Fibroblast of lung (primary cell): ENCODE measurements at places on chromosomes 6 and 20. TPM values are rescaled to one million over a fixed set of nuclear protein-coding genes. Genes with fewer than 3 reads are reported as not detected.

The TSBP1 gene
- total RNA-seq: under 0.01 TPM in 1 of 2 replicates, not detected in the other

The BPI gene
- not detected in 2 replicates for total RNA-seq

The CTSZ gene
- 128 and 250 TPM in 2 replicates for total RNA-seq

The LY6G6C gene
- total RNA-seq: not detected in 2 replicates

The PIM1 gene
- total RNA-seq: 22.8 and 25.7 TPM in 2 replicates

The RAB32 gene
- 114 and 131 TPM in 2 replicates for total RNA-seq

The RTN4IP1 gene
- total RNA-seq: 5.9 and 8.4 TPM in 2 replicates

The DCBLD1 gene
- total RNA-seq: 44.4 and 53.7 TPM in 2 replicates

The MYT1 gene
- not detected in 2 replicates for total RNA-seq

The CENPW gene
- 5.1 and 8.3 TPM in 2 replicates for total RNA-seq

The CTAGE9 gene
- not detected in 2 replicates for total RNA-seq

The PTK7 gene
- total RNA-seq: 145 and 159 TPM in 2 replicates

The SIRPA gene
- 14.1 and 25.1 TPM in 2 replicates for total RNA-seq

The LHFPL5 gene
- total RNA-seq: not detected in 2 replicates

The HS3ST5 gene
- total RNA-seq: under 0.01 TPM in 1 of 2 replicates, not detected in the other

The FOXS1 gene
- under 0.01 TPM in 1 of 2 replicates, not detected in the other for total RNA-seq

The LY6G5C gene
- 0.51 and 0.83 TPM in 2 replicates for total RNA-seq

The OR2B6 gene
- total RNA-seq: 0.17 TPM in 1 of 2 replicates, not detected in the other

The KCNK17 gene
- not detected in 2 replicates for total RNA-seq

The FAM184A gene
- total RNA-seq: 1.3 and 1.7 TPM in 2 replicates

The ZNF341 gene
- 0.77 and 0.99 TPM in 2 replicates for total RNA-seq
